ENCODE measurements at places on chromosomes 13 and 19. TPM values are rescaled to one million over a fixed set of nuclear protein-coding genes. Genes with fewer than 3 reads are reported as not detected.

- no peak for DNase-seq
These were observed 28.4 kb downstream of the MBNL2 start for GRCh38 chr13:97250560-97250959.

- no peak for DNase-seq
These were observed 426.8 kb upstream of the SLITRK5 start for GRCh38 chr13:87244256-87244890.

- no peak for DNase-seq
These were observed 1.2 kb upstream of the KPTN start for GRCh38 chr19:47485210-47485609.

DNA sequence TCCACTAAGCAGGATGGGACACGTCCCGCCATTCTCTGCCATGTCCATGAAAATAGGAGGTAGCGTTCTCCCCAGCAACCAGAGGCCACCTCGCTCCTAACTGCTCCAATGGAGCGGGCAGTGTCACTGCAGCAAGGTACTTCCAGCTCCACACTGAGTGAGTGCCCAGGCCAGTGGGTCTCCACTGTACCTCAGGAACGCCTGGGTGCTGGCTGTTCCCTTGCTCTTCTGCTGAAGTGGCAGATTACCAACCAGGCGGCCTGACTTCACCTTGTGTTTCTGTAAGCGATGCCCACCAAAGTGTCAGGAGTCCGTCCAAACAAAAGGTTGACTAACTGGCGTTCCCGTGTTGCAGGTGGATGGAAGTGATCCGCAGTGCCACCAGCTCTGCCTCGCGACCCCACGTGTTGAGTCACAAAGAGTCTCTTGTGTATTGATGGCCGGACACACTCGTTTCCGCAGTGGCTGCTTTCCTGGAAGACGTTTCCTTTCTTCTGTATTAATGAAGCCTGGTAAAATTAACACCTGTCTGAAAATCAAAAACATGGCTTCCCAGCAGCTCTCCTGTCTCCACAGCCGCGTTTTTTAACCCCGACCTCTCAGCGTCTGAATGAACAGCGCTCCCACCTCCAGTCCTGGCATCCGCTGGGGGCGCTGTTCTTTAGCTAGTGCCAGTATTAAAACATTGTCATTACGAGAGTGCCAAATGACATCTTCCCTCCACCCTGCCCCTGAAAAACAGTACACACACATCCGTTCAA, 128.8 kb downstream of the STK24 start:
- no peak for DNase-seq

GRCh38 chr19:47157431-47158321, 27.0 kb downstream of the SAE1 start:
- peak; percentile 16 for DNase-seq

- no peak for DNase-seq
These were observed 10.7 kb upstream of the KPTN start for GRCh38 chr19:47494729-47495128.

GRCh38 chr13:48908381-48909055, 67.2 kb upstream of the FNDC3A start:
- no peak for DNase-seq

DNA sequence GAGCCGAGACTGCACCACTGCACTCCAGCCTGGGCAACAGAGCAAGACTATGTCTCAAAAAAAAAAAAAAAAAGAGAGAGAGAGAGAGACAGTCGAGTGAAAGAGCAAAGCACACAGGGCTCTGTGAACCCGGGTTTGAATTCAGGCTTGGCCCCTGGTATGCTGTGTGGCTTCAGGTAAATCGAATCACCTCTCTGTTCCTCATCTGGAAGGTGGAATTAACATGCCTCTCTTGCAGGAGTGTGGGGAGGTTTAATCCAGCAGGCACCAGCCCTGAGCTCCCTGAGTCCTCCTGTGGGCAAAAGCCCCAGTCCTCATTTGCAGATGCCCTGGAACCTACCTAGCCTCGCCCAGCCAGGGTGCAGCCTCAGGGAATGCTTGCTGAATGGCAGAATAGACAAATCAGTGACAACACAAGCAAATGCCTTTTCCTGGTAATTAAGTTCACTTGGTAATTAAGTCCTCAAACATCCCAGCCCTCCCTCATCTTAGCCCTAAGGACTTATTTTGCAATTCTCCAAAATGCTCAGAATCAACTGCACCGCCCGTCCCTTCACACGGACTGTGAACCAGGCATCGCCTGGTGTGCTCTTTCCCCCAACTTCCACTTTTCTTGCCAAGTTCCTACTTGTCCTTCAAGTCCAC, 4.6 kb upstream of the ZNRF4 start:
- no peak for DNase-seq

DNA sequence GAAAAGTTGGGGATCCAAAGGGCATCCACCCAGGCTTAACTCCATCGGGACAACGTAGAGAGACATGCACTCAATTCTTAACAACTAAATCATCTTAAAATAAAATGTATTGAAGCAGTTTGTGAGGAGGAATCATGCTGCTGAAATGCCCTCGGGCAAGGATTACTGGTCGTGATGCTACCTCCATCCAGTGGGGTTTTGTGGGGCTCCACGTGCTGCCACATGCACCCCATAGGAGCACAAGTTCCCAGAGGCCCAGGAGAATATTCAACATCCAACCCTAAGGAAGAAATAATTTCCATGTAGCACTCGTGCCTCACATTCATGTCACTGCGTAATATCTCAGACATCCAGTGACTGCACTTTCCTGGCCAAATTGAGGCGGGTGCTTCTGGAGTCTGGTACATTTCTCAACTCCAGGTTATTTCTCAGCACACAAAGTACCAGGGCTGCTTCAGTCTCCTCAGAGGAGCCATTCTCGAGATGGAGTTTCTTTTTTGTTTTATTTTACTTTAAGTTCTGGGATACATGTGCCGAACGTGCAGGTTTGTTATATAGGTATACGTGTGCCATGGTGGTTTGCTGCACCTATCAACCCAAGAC, 429.8 kb downstream of the FOXO1 start:
- no peak for DNase-seq

CLEC4M gene
- not detected for total RNA-seq

ZNF780A gene
- 43.0 TPM for total RNA-seq

RFPL4A gene
- not detected for total RNA-seq

CCDC8 gene
- total RNA-seq = 0.19 TPM

Measured in T-cell (primary cell).